Stimulated activated CD4-positive, alpha-beta T cell treated with anti-CD3 and anti-CD28 coated beads, Interleukin-4, amount 100 ng/mL, for 48 hours (primary cell): ENCODE measurements at places on chromosomes 1 and 21.

- no peak for DNase-seq
These were observed 80.5 kb upstream of the KIF26B start for GRCh38 chr1:245074232-245074747.

- no peak for DNase-seq
These were observed 10.8 kb downstream of the BLACAT1 start for GRCh38 chr1:205444931-205445645.

DNA sequence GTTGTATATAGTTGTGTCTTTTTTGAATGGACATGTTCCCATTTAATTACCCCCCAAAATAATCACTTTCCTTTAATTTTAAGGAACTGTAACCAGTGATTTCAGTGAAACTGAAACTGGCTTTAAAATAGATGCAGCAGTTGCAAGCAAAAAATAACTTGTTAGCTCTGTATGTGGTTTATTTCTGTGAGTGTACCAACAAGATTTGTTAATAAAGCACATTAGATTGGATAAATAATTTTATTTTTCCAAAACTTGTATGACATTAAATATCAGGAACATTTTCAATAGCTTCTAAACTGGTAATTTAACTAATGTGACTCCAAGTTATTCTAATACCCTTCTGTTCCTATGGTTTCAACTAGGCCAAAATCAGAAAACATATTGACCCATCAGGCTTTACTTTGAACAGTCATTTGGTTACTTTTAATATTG lies 184.3 kb upstream of the CACYBP start:
- DNase-seq = no peak

- DNase-seq = no peak
These were observed 179.2 kb downstream of the BACH1 start for GRCh38 chr21:29477941-29478340.

- DNase-seq = no peak
These were observed 263.1 kb downstream of the ST6GALNAC3 start for GRCh38 chr1:76337542-76338219.

DNA sequence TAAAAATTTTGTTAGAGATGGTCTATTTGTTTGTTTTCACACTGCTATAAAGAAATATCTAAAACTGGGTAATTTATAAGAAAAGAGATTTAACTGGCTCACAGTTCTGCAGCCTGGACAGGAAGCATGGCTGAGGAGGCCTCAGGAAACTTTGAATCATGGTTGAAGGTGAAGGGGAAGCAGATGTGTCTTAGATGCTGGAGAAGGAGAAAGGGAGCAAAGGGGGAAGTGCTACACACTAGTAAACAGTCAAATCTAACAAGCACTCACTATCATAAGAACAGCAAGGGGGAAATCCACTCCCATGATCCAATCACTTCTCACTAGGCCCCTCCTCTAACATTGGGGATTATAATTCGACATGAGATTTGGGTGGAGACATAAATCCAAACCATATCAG lies 76.8 kb upstream of the COL24A1 start:
- DNase-seq = no peak

DNA sequence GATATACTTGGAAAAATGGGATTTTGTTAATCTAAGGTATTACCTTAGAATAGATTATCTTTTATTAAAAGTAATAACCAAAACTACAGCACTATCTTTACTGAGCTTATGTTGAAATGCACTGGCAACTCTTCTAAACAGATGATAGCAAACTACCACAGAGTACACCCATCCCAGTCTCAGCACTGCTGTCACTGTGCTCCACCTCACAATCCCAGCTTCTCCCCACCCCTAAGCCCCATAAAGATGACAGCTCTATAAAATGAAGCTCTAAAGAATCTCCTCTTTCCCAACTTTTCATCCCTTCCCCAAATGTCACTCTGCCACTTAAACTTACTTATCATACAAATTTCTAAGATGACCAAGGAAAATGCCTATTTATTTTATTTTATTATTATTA lies 6.4 kb downstream of the DSTYK start:
- no peak for DNase-seq

- no peak for DNase-seq
These were observed 312.1 kb downstream of the BACH1 start for GRCh38 chr21:29610779-29611360.

DNA sequence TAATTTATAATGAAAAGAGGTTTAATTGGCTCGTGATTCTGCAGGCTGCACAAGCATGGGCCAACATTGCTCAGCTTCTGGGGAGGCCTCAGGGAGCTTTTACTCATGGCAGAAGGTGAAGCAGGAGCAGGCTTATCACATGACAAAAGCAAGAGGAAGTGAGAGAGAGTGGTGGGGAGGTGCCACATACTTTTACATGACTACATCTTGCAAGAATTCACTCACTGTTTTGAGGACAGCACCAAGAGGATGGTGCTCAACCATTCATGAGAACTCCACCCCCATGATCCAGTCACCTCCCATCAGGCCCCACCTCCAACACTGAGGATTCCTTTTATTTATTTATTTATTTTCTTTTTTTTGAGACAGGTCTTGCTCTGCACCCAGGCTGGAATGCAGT lies 5.5 kb upstream of the PLEKHM2 start:
- DNase-seq = no peak

DNA sequence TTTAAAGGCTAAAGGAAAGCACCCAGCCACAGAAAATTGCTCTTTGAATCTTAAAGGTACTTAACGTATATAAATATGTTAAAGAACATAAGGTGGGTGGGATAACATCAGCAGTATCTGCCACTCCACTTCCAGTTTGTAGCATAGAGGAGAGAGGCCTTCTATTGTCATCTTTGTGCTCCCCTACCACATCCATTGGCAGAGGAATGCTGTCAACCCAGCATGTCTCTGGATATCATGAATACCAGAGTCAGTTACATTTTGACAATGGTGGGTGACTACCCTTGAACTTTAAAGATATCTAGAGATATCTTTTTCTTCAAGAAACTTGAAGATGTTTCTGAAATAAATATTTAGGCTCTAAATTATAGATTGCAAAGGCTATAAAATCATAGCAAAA lies 283.2 kb upstream of the LRRC7 start:
- DNase-seq = no peak

GRCh38 chr1:226417830-226418546 lies 10.1 kb upstream of the PARP1 start:
- no peak for DNase-seq

DNA sequence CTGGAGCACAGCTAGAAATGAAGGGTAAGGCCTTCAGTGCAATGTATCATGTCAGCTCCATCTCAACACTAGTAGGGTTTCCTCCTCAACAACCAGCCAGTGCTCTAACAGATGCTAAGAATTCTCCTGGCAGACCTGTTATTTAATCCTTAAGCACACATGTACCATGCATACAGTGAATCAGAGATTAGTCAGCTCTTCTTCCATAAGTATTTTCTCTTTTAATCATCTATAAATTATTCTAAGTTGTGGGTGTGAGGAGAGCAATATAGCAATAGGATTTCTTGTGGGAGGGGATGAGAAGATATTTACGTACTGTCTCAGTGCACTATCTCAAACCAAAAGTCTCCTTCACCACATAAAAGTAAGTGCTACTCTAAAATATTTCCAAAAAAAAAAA lies 95.3 kb downstream of the COP1 start:
- no peak for DNase-seq

GRCh38 chr21:29114765-29115500 lies 15.5 kb upstream of the MAP3K7CL start:
- DNase-seq = no peak

GRCh38 chr1:113389359-113389952 lies 859 bp upstream of the MAGI3 start:
- no peak for DNase-seq

- no peak for DNase-seq
These were observed 30.3 kb downstream of the SLC45A1 start for GRCh38 chr1:8348047-8348776.

DNA sequence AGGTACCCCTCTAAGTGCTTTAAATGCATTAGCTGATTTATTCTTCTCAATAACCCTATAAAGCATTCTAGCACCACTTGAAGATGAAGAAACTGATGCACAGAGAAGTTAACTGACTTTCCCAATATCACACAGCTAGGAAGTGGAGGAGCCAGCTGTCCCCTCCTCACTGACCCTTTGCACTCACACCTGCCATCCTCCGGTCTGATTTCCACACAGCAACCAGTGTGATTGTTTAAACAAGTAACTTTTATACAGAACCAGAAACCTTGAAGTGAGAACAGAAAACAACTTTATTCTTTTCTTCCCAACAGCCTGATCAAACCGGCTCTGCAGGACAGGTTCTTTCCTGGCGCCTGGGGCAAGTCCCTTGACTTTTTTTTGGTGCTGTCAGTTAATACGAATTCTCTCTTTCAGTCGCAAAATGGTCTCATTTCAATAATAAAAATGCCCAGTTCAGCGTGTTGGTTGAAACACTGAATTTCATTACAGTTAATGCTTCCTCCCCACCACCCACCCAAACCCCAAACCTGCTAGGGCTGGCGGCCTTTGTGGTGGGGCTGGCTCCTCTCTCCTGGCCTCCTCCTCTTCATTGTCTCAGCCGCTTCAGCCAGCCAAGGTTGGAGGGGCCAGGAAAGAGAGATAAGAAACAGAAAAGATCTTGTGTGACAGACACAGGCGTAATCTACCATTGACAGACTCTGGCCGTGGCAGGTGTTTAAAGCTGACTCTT lies 26.4 kb upstream of the EEIG2 start:
- DNase-seq = no peak

DNA sequence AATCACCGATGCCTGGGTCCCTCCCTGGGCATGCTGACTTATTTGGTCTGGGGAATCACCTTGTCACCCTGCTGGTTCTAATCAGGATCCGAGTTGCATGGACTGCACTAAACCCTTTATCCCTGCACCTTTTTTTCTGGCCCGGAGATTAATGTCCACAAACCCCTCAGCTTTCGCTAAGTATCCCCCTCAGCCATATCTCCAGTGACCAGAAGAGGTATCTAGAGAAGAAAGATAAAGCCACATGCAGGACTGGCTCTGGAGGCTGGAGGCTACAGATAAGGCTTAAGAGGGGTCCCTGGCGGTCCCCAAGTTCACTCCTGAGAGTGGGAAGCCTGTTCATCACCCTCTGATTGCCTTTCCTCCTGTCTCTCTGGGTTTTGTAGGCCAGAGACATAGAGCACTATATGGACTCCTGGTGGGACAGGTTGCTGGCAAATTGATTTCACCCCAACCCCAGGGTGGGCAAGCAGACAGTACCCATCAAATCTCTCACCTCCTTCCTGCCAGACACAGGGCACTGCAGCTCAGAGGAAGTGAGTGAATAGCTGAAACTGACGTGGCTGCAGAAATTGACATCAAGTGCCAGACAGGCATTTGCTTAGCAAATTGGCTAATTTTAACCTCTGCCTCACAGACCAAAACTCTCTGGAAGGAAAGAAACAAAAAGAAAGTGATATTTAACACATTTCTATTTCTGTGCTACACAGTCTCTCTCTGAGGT lies 38.8 kb downstream of the HMGB4 start:
- DNase-seq = no peak

DNA sequence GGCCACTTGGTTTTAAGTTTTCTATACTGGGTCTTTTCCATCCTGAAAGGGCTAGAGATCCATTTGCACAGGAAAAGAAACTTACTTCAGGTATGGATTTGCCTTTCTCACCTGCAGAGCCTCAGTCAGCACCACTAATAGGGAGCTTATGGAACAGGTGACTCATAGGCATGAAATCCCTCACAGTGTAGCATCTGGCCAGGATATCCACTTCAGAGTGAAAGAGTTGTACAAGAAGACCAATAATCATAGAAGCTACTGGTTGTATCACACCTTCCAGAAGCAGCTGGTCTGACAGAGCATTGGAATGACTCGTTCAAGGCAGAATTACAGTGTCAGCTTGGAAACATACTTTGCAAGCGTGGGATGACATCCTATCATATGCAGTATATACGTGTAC lies 26.3 kb upstream of the SYT14 start:
- no peak for DNase-seq
